ENCODE measurements at places on chromosomes 11 and 22. TPM values are rescaled to one million over a fixed set of nuclear protein-coding genes. Genes with fewer than 3 reads are reported as not detected.

- DNase-seq = no peak
Observed at GRCh38 chr11:110776081-110776480, 63.8 kb upstream of the ARHGAP20 start.

- DNase-seq = no peak
Observed at GRCh38 chr22:29128891-29129807, 56.3 kb downstream of the KREMEN1 start.

The SGSM1 gene
- polyA plus RNA-seq = 2.4 TPM

The LRRC32 gene
- 65.2 TPM for polyA plus RNA-seq

The GLB1L3 gene
- 1.1 TPM for polyA plus RNA-seq

The RBMXL2 gene
- polyA plus RNA-seq = 0.11 TPM

The TANGO2 gene
- 9.3 TPM for polyA plus RNA-seq

The ISX gene
- polyA plus RNA-seq = 0.18 TPM

DNA sequence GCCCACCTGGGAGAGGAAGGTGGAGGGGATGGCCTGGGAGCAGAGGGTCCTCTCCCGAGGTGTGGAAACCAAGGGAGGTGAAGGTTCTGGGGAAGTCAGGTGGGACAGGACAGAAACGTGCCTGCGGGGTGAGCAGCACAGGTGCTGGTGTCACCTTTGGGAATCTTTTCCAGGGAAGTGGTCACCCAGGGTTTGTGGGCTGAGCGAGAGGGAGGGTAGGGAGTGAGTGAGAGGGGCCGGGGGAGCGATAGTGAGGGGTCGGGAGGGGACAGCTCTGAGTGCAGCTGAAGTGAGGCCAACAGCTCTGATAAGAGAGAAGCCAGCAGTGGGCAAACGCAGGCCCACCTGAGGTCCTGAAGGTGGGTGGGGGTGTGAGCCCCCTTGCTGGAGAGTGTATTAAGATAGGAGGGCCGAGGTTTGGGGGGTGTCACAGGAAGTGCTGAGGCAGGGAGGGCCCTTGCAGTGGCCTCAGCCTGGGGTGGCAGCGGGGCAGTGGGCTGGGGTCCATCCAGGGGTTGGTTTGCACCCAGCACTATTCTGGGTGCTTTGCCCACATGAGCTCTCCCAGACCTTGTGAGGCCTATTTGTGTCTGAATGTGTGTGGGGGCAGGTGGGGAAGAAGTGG is 1.6 kb upstream of the SHANK3 start:
- DNase-seq = no peak

The KRTAP5-8 gene
- 0.58 TPM for polyA plus RNA-seq

DNA sequence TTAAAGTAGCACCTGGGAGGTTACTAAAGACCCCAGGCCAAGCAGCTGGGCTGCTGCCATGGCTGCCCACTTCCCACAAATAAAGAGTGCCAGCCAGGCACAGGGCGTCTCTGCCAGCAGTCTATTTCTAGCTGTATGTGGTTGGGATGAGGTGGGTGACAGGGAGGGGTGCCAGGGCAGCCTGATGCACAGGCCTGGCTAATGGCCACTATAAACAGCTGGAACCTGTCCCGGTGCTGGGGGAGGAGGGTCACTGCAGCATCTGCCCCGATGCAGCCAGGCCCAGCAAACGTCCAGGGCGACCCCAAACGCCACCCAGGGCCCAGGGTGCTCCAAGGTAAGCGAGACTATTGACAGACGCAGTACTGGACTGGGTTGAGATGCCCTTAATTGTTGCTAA is 37.4 kb downstream of the SCUBE1 start:
- no peak for DNase-seq

GRCh38 chr11:16780146-16780545 is 41.7 kb downstream of the C11orf58 start:
- DNase-seq = no peak

The CHORDC1 gene
- polyA plus RNA-seq = 50.9 TPM

DNA sequence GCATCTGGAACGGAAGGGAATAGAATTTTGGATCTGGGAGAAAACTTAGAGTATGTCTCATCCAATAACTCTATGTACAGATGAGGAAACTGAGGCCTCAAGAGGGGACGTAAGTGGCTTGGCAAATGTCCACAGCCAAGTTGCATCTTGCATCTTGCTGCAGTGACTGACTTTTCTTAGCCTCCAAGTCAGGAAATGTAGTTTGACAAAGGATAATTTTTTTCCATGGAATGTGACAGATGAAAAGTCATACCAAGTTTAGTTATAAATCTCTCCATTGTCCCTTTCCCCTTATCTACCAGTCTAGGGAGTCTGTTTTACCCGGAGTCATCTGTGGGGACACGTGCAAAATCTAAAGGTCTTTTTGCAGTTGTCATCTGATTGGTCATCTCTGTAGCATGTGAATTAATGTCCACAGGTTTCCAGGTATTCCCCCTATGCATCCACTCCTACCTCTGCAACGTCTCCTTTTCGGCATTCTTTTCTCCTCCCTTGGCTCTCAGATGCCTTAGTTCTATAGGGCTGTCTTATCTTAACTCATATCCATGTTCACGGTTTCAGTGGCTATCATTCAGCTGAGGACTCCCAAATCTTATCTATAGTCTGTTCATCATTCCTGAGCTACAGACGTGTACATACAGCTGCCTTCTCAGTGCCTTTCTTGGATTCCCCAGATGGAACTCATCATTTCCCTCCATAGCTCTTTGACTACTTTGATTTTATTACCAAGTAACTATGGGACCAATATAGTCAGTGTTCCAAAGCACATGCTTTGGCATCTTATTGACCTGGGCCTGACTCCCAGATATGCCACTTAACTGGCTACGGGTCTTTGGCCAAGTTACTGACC is 139.5 kb upstream of the TIMP3 start:
- DNase-seq = no peak

GRCh38 chr11:134581966-134582769 is 170.1 kb upstream of the B3GAT1 start:
- DNase-seq = no peak

The PHETA2 gene
- polyA plus RNA-seq = 10.1 TPM

GRCh38 chr11:62494246-62494645 is 52.4 kb downstream of the AHNAK start:
- DNase-seq = no peak

The LRRC74B gene
- polyA plus RNA-seq = 0.07 TPM

DNA sequence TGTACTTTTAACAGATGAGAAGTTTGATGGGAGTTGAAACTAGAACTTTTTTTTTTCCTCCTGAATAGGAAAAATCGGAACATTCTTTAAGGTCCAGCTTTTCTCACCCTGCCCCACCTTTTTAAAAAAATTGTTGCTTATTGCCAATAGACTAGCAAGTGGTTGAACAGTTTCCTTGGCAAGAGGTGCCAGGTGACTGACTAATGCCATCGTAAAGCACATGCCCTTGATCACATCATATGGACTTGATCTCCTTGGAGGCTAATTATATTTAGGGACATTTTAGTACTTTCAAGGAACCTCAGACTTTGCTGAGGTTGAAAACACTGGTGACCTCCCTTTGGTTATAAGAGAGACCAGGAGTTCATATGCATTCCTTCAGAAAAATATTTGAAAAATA is 57.6 kb downstream of the MTMR3 start:
- no peak for DNase-seq

- DNase-seq = no peak
Observed at GRCh38 chr11:7688238-7688826, 15.0 kb upstream of the CYB5R2 start.

DNA sequence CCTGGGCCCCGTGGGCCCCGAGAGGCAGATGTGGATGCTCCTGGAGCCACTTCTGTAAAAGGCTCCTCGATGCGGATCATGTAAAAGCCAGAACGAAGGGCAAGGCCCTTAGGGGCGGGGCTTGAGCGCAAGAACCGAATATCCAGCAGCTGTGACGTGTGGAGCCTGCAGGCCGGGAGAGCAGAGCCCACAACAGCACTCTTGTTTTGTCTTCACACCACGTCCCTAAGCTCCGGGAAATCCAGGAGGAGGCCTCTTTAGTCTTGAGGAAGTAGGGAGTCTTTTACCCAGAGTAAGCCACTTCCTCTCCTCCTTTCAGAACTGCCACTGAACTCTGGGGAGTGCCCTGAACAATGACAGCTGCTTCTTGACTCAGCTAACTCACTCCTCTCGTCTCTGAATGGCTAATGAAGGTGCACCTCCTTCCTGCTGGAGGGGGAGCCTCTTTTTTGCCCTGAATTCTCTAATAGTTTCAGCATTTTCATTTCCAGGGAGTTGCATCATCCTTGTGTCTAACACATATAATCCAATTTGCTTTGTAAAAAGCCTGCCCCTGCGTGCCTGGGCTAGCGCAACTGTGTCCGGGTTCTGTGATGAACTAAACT is 12.5 kb downstream of the L3MBTL2 start:
- DNase-seq = no peak

- DNase-seq = no peak
Observed at GRCh38 chr11:130769782-130770535, 146.3 kb downstream of the SNX19 start.

The SERPIND1 gene
- 3.8 TPM for polyA plus RNA-seq

GRCh38 chr11:31887180-31887579 is 76.1 kb upstream of the PAX6 start:
- no peak for DNase-seq

GRCh38 chr11:120945042-120945441 is 78.9 kb upstream of the TBCEL start:
- DNase-seq = no peak

The SCGB1D2 gene
- polyA plus RNA-seq = 2.3 TPM

DNA sequence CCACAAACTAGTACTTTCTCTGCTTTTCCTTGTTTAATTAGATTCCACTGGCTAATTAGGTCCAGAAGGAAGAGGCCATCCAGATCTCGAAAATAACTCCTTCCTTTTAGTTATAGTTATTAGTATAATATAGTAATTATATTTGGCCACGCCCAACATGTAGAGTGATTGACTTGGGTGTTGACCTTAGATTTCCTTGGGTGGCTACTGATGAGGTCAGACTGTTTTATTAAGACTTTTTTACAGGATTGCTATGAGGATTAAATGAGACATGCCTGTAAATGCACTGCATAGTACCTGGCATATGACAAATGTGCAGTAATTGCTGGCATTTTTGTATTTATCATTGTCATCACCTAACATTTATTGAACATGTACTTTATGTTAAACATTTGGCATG is 26.9 kb downstream of the STX3 start:
- no peak for DNase-seq

The SAA1 gene
- polyA plus RNA-seq = not detected

GRCh38 chr11:110691926-110692325 is 20.3 kb downstream of the ARHGAP20 start:
- DNase-seq = no peak

DNA sequence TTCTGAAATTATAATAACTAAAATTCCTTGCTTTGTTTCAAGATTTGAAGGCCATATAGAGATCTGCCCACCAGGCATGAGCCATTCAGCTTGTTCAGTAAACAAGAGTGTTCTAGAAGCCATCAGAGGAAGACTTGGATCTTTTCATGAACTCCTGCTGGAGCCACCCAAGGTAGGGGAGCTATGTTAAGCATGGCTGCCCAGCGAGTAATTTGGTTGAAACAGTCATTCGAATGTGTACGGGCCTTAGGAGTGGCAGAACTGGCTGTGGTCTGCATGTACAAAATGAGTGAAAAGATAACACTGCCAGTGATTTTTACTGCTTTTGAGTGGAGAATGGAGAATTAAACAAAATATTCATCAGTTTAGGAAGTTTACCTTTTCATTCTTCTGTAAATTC is 103.7 kb downstream of the PPP6R3 start:
- DNase-seq = no peak

- no peak for DNase-seq
Observed at GRCh38 chr22:31926969-31927368, 17.4 kb upstream of the YWHAH start.

DNA sequence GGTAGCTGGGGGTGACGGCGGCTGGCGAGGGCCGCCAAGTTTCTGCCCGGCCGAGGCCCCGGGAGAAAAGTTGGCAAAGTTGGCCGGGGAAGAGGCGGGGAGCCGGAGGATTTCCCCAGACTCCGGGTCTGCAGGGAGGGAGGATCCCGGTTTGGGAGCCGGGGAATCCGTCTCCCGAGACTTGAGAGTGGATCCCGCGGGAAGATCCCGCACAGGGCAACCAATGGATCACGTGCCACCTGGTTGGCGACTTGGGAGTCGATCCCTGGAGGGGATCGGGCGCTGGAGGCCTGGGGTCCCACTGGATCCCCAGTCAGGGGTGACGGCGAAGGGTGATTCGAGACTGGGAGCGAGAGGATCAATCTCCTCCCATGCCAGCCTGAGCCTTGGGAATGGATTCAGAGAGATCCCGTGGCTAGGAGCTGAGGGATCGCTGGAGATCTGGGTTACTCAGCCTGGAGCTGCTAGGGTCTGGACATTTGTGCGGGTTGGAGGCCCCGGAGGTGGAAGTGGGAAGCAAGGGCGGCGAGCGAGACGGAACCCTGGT is 394 bp downstream of the KIAA1671 start:
- DNase-seq = no peak

DNA sequence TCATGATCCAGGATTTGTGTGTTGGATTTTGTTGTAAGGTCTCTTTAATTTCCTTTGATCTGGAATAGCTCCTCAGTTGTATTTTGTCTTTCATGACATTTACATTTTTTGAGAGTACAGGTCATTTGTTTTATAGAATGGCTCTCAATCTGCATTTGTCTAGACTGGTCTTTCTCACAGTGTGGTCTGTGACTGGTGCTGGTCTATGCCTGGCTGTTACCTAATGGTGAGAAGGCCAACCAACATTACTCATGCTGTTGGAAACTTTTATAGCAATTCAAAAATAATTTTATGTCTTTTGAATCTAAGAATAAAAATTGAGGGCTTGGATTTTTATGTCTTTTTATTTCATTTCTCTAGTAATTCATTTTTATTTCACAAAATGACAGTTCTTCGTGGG is 3.9 kb upstream of the NCR3LG1 start:
- DNase-seq = no peak

The DLG2 gene
- polyA plus RNA-seq = 13.3 TPM

DNA sequence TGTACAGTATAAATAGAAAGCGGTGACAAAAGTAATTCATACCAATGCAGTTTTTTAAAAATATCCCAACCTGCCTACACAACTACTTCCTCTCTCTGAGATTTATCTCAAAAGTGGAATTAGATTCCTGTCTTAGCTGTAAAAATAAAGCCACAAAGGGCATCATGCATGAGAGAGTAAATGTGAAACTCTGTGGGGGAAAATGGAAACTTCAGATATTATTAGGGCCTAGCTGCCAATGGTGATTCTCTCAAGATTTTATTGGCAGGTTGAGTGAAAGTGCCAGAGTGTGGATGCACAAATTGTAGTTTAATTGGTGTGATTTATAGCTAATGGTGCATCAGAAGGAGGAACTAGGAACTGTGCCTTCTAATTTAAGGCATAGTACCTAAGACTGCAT is 356.9 kb upstream of the CCDC90B start:
- no peak for DNase-seq

The OR10D3 gene
- not detected for polyA plus RNA-seq

DNA sequence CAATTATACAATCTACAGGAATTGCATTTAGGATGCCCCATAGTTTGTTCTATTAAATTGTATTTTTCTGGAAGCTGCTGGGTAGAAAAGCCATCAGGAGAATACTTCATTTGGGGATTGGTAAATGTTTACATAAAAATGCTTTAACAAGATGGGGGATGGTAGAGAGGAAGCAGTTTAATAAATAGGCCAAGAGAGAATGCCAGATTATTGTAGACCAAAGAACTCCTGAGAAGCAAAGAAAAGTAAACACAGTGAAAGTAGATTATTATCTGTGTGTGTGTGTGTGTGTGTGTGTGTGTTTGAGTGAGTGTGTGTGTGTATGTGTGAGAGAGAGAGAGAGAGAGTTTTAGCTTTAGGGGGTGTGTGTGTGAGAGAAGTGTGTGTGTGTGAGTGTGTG is 820.4 kb upstream of the CCDC90B start:
- DNase-seq = no peak
